ENCODE measurements at places on chromosomes 16 and 17.

DNA sequence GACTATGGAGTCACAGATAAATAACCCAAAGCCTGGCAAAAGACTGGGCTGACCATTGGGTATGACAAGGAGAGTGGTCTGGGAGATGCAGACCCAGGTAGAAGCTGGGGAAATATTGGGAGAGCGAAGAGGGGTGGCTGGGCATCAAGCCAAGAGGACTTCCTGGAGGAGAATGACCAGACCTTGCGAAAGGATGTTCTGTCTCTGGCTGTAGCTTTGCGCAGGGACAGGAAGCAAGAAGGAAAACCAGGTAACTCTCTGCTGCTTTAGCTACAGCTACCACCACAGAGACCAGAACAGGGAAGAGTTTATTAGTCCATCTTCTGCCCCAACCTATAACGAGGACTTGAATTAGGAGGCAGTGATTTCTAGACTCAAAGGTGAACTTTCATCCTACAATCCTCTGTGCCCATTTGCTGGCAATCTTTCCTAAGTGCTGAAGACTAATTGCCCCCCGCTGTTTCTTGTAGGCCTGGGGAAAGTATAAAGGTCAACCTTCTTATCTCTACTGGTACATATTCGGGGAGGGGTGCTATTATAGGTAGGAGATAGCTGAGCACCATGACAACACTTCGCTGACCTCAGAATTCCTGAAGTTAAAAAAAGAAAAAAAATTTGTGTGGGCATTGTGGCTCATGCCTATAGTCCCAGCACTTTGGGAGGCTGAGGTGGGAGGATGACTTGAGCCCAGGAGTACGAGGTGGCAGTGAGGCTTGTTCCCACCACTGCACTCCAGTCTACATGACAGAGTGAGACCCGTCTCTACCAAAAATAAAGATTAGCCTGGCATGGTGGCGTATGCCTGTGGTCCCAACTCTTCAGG is 19.1 kb upstream of the KIFC3 start:
- DNase-seq, result no peak

GRCh38 chr17:73420897-73421296 is 109.1 kb upstream of the CDC42EP4 start:
- peak; percentile 15 for DNase-seq

GRCh38 chr16:12803203-12804093 is at the start of gene CPPED1:
TSS of gene CPPED1 (minus strand) at chr16:12803887. CDS start at chr16:12803776, 111 bp downstream.
- DNase-seq, result peak; percentile 90

DNA sequence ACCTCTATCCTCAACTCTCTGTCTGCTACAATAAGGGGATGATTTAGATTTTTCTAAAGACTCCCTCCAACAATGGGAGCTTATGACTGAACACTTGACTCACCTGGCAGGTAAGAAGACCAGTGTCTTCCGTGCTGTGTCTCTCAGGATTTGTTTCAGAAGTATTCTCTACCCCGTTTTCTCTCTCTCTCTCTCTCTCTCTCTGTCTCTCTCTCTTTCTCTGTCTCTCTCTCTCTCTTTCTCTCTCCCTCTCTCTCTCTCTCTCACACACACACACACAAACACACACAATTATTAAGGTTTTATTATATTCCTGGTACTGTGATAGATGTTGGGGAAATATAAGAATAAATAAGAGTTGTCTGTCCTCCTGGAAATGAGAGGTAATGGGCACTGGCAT is 263.9 kb downstream of the TOX3 start:
- DNase-seq, result peak; percentile 71

DNA sequence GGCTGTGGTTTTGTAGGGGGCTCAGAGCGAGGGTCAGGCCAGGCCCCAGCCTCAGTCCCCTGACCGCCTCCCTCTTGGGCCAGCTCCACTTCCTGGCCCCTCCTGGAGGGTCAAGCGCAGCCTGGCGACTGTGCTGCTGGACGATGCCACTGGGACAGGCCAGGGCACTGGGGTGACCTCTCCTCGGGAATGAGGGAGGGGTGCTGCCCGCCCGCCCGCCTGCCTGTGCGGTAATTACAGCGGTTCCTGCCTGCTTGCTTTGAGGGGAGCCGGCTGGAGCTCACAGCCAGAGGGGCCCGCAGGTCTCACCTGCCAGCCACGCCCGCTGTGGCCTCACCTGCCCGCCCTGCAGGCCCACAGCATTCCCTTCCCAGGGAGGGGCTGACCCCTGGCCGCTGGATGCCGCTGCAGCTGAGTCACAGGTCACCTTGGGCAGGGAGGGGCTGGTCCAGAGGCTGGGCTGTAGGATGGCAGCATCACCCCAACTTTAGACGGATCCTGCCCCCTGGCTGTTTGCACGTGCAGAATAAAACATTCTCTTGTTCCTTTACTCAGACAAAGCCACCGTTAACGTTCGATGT is 76.7 kb upstream of the CBX4 start:
- DNase-seq, result peak; percentile 40

- no peak for DNase-seq
Observed at GRCh38 chr16:6827267-6827666, 505.4 kb upstream of the RBFOX1 start.

DNA sequence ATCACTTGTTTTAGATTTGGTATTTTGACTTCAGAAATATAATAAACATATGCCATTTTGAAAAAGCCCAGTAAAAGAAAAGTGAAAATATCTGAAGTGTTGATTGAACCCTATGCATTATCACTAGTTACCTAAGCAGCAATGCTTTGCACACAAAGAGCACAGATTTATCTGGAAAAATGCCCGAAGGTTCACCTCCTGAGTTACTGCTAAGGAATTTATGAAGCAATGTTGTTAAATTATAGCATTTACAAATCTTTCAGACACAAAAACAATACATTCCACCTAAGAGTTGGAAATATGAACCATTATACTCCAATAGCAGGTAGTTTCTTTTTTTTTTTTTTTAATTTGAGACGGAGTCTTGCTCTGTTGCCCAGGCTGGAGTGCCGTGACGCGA is 38.9 kb upstream of the GHDC start:
- peak; percentile 86 for DNase-seq

Measured in amniotic epithelial cell (primary cell).